ENCODE measurements at places on chromosomes 12 and 14. TPM values are rescaled to one million over a fixed set of nuclear protein-coding genes. Genes with fewer than 3 reads are reported as not detected.

Gene RBP5
- 3.0 TPM for total RNA-seq

Gene KRT8
- 110 TPM for total RNA-seq

Gene DCAF4
- 16.6 TPM for total RNA-seq

Gene PKP2
- total RNA-seq = 24.8 TPM

Gene BATF
- total RNA-seq = 8.2 TPM

Gene KCNMB4
- total RNA-seq = 4.4 TPM

Gene RIMBP2
- total RNA-seq = 1.6 TPM

DNA sequence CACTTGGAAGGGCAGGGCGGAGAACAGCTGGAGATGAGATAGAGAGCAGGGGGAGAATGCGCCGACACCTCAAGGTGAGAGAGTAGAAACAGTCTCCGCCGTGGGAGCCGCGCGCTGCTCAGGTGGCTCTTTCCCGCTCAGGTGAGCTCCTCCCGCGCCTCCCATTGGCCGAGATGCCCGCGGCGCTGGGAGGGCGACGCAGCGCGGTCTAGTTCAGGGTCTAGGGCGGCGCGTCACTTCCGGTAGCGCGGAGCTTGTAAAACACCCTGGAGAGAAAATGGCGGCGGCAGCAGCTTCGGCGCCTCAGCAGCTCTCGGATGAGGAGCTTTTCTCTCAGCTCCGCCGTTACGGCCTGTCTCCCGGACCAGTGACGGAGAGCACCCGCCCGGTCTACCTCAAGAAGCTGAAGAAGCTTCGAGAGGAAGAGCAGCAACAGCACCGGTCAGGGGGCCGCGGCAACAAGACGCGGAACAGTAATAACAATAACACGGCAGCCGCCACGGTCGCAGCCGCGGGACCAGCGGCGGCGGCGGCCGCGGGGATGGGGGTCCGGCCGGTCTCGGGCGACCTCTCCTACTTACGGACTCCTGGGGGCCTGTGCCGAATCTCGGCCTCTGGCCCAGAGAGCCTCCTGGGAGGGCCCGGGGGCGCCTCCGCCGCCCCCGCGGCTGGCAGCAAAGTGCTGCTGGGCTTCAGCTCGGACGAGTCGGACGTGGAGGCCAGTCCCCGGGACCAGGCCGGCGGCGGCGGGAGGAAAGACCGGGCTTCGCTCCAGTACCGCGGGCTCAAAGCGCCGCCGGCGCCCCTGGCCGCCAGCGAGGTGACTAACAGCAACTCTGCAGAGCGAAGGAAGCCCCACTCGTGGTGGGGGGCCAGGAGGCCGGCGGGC lies at the start of gene LEMD3:
Gene LEMD3, plus strand, starts transcription at position 264 of the 889 bp plus-strand sequence. Its CDS starts 14 bp downstream, at position 278.
- peak; percentile 88 for DNase-seq

DNA sequence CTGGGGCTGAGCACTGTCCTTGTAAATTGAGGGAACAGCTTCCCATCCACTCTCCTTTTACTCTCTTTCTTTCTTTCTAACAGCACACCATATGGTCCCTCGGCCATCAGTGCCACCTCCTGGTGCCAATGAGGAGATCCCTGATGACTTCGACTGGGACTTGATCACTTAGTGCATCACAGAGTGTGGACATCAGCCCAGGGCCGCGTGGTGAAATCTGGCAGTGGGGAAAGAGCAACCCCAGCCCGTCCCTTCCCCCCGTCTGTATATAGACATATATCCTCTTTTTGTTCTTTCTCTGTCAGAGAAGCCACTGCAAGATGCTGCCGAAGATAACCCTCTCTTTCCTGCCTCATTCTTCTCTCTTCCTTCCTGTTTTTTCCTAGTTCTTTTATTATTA lies 13.5 kb downstream of the C3AR1 start:
- DNase-seq = no peak

DNA sequence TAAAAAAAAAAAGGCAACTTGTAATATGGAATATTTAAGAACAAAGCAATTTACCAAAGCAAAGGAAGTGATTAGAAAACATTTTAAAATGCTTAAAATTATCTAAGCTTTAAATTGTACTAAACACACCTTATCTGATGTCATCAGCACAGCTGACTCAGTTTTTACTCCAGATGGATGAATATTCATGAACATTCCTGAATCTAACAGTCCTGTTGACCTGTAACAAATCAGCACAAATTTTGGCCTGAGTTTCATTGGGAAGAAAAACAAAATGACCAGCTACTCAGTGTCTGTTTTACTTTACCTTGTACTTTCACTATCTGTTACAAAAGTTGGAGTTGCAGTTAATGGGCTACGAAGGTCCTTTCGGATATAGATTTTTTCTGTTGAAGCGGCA lies 16.0 kb downstream of the NR2C1 start:
- DNase-seq = no peak

- DNase-seq = no peak
These were observed 25.3 kb downstream of the PAH start for GRCh38 chr12:102891756-102892155.

Data from omental fat pad (tissue), 4 donors.